ENCODE measurements at places on chromosomes 12 and 14.

- DNase-seq = no peak
Observed at GRCh38 chr12:114944736-114945135, 260.8 kb upstream of the TBX3 start.

- DNase-seq = no peak
Observed at GRCh38 chr12:19299765-19300164, 139.5 kb upstream of the AEBP2 start.

DNA sequence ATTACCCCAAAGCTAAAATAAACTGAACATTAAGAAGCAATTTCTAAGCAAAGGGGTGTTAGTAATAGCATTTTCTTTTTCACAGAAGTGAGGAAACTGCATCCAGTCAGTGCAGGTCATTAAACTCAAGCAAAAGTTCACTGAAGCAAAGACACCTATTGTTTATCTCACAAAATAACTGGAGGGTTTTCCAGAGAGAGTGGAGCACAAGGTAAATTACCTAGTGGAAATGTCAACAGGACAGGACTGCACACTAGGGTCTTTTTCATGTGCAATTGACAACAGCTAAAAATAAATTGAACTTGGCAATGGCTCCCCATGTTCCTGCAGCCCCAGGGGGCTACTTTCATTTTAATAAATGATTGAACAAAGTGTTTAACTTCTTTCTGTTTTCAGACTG lies 742.0 kb downstream of the GALC start:
- no peak for DNase-seq

GRCh38 chr12:123548107-123548506 lies 14.6 kb upstream of the RILPL1 start:
- DNase-seq = no peak

DNA sequence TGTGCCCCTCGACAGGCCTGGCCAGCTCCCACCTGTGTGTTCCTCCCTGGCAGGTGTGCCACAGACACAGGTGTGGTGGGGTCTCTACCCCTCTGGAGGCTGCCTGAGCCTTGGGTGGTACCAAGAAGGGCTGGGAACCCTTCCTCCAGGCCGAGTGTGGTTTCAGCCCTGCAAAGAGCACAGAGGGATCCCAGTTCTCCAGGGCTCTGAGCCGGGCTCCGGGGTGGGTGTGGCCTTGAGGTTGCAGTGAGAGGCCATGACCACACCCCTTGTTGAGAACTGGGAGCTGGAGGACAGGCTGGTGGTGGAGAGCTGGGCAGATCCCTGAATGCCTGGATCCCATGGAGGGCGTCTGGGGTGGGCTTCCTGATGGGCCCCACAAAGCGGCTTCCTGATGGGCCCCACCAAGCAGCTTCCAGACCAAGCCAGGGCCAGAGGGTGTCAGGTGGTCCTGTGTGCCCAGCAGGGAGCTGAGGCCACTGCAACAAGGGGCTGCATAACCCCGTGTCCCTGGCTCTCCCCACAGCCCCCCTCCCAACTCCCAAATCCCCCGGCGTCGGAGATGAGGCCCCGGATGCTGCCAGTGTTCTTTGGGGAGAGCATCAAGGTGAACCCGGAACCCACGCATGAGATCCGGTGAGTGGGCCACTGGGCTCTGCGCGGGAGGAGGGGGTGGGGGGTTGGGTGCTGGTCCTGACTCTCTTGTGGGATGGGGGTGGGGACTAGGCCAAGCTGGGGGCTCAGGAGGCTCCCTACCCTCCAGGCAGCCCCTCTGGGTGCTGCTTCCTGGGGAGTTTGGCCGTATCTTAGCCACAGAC lies 16.6 kb downstream of the RFLNA start:
- DNase-seq = no peak

- DNase-seq = peak; percentile 82
Observed at GRCh38 chr12:57093415-57094207, 4.7 kb downstream of the NAB2 start.

- no peak for DNase-seq
Observed at GRCh38 chr14:32366986-32367385, 37.9 kb downstream of the AKAP6 start.

DNA sequence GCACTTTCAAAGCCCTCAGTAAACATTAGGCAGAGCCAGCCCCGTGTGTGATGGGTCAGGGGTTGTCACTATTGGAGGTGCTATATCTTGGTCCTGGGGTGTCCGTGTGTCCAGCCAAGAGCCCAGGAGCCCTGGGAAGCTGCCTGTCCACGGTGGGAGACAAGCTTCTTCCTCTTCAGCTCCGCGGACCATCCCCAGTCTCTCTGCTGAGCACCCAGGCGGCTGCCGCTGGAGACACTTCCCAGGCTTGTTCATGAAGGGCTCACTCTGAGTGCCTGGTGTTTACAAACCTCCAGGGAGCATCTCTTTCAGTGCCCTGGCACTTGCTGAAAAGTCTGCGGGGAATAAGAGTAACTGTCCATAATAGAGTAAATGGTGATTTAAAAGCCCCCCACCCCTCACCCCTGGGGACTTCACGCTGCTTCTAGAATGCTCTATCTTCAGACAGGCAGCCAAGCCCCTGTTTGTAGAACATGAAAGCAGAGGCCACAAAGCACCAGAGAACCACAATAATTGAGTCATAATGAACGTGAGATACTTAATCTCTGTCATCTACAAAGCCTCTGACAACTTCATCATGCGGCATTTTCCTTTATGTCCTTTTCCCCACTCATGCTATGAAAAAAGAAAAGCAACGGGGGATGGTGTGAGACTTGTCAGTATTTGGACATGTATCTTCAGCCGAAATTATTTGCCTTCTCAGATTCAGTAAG lies 178.6 kb downstream of the TMEM132C start:
- no peak for DNase-seq

DNA sequence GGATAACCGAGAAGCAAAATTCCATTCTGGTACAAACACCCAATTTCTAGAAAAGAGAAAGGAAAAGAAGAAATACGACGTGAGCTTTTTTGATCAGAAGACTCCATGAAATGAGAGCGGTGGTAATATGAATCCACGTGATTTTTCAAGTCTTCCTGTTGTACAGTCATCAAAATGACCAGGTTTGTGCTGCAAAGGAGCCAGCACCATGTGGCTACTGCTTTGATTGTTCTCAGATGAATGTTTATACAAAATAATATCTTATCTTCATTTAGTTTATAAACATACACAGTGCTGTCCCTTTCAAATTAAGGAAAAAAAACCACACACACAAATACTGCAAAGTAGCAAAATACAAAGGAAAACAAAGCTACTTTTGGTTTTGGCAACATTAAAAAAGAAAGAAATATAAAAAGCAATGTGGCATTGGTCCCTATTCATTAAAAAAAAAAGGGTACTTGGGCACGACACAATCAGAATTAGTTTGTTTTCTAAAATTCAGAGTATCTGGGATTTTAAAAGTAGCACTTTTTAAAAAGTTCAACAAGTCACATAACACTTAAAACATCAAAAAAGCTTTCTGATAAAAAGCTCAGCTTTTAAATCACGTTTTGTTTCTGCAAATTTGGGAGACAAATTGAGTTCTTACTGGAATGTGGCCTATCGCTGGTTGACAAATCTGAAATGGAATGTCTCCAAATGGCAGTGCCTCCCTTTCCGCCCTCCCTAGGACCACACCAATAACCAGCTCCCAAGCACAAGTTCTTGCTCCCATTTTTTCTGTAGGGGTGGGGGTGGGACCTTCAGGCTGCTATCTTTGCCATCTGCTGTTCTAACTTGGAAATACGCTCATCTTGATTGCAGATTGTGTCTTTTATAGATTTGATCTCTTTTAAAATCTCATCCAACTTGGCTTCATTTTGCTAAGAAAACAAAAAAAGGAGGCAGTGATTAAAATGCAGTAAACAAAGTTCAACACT lies 13.2 kb upstream of the SELPLG start:
- no peak for DNase-seq

DNA sequence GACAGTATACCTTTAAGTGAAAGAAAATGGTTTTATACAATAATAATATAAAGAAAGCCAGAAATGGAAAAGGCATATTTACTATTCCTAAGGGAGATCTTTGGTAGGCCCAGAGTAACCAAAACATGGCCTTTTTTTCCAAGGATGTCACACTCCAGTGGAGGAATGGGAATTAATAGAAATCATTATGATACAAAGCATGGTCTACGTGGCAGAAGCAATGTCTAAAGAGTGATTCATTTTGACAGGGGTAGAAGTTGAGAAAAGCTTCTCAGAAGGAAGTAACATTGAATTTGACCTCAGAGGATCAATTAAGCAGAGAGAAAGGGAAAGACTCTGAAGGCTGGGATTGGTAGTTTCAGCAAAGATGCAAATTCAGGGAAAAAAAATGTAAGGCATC lies 208.6 kb downstream of the BTG1 start:
- DNase-seq = no peak

- DNase-seq = no peak
Observed at GRCh38 chr12:33488036-33488435, 48.4 kb upstream of the SYT10 start.

- no peak for DNase-seq
Observed at GRCh38 chr14:97866195-97866594, 1069.0 kb downstream of the VRK1 start.

DNA sequence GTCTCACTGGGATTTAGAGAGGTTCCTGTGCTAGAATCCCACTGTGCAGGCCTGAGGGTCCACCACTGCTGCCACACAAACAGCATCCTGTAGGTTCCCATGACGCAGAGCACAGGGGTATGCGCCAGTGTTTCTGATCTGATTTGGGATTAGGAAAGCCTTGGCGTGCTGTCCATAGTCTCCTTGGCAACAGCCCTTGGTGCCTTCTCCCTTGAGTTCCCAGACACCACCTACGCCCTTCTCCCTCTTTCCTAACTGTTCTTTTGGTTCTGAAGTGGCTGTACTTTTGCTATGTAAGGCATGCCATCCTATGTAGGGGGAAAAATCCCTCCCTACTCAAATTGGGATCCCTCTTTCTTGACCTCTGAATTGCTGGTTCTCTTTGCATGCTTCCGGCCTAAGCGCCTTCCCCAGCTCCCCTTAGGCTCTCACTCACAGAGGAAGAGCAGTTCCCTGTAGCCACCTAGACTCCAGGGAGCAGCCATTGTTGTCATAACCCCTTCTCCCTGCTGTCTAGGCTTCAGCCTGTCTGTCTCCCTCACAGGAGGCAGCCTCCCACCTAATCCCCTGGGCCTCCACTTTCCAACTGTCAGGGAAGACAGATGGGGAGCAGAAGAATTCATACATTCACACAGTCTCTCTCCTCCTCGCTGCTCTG lies 14.8 kb upstream of the RIC8B start:
- no peak for DNase-seq

GRCh38 chr14:34122650-34123049 lies 171.8 kb upstream of the EGLN3 start:
- DNase-seq = no peak

GRCh38 chr12:19909418-19909817 lies 458.9 kb upstream of the PDE3A start:
- DNase-seq = no peak

GRCh38 chr12:47775100-47775911 lies 2.3 kb downstream of the SLC48A1 start:
- DNase-seq = no peak

GRCh38 chr12:806200-806791 lies 53.9 kb downstream of the WNK1 start:
- no peak for DNase-seq

DNA sequence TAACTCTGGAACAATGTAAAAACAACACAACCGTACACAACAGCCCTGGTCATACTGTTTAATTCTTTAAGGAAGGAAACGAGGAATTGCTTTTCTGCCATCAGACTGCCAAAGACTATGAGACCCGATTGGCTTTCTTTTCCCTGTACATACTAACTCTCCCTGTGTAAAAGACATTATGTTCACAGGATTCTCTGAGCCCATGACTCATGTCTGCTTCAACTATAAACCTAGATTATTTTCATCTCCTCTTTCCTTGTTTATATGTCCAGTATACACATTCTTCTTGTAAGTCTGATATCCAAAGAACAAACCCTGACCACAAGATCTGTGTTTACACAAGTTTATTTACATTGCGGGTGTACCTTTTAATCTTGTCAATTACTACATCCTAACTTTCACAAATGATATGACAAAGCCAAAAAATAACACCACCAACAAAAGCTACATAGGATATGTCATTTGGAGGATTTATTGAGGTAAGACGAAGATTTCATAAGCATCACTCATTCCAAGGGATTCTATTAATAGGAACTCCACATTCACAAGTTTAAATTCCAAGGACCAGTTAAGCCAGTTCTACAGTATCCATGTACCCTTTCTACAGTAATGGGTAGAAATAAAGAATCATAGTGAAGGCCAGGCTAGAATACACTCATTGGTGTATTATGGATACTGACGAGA lies 67.3 kb downstream of the STXBP6 start:
- no peak for DNase-seq

- DNase-seq = no peak
Observed at GRCh38 chr12:11958221-11959091, 112.3 kb upstream of the BCL2L14 start.

- DNase-seq = no peak
Observed at GRCh38 chr14:46985529-46986380, 334.2 kb upstream of the RPL10L start.

- no peak for DNase-seq
Observed at GRCh38 chr12:25054783-25055144, 105.9 kb upstream of the BCAT1 start.

DNA sequence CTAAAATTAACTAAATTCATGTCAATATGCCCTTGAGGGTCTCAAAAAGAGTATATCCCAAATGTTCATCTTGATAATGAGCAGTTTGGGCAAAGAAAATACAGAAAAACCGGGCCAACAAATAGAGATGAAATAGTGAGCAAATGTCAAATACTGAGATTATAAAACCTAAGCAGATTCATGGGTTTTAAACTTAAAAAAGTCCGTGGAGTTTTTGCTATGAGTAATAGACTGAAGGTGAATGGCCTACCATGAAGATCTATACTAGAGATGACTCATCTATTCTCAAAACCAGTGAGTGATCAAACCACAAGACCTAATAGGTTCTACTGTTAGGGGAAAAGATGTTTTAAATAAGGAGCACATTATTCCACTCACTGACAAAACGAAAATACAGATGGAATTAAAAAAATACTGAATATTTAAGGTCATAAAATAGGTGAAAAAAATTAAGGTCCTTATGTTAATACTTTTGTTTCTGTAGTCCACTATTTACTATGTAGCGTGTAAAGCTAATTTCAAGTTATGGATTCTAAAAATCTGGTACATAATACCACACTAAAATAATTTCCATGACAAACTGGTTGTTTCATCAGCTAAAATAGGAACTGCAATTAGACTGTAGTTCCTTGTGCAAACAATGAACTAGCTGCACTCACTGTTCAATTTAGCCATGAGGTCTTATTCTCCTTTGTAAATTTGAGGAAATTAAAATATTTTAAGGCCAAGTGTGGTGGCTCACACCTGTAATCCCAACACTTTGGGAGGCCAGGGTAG lies 5.0 kb downstream of the HNRNPC start:
- DNase-seq = no peak

DNA sequence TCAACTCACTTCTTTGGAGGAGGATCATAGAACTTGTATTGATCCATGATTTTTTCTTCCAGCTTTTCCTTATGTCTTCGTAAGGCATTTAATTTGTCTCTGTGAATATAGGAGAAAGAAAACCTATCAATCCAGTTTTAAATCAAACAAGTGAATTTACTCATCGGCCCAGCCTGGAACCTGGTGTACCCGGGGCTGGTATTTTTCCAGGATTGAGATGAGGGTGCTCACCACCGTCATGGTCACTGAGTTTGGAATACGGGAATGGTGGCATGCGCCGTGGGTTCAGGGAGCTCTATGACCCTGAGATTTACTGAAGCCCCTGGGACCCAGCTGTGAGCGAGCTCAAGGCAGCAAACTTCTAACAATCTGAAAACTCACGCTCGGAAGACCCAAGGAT lies 46.5 kb upstream of the GPR68 start:
- DNase-seq = no peak

GRCh38 chr12:11830307-11830801 lies 180.9 kb downstream of the ETV6 start:
- DNase-seq = no peak

GRCh38 chr14:70585231-70585630 lies 15.2 kb downstream of the MED6 start:
- DNase-seq = no peak

Measured in right forelimb (tissue), 1 donor.